NCI-H2081 (cell line): ENCODE measurements at places on chromosomes 7 and 10.

DNA sequence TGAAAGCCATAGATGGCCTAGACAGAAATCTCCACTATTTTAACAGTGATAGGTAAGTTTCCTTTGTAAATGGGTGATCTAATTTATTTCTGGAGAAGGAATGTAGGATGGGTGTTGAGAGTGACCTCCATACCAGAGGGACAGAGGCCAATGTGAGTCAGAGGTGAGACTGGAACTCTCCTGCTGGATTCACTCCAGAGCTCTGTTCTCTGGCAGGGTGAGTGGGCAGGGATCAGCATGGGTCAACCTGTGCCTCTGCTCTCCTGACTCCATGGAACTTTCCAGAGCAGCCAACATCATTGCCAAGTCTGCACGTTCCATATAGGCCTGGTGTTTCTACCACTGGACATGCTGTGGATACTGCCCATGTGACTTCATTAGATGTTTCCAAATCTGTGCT is 11.4 kb downstream of the AKR1C3 start:
- no peak for DNase-seq

DNA sequence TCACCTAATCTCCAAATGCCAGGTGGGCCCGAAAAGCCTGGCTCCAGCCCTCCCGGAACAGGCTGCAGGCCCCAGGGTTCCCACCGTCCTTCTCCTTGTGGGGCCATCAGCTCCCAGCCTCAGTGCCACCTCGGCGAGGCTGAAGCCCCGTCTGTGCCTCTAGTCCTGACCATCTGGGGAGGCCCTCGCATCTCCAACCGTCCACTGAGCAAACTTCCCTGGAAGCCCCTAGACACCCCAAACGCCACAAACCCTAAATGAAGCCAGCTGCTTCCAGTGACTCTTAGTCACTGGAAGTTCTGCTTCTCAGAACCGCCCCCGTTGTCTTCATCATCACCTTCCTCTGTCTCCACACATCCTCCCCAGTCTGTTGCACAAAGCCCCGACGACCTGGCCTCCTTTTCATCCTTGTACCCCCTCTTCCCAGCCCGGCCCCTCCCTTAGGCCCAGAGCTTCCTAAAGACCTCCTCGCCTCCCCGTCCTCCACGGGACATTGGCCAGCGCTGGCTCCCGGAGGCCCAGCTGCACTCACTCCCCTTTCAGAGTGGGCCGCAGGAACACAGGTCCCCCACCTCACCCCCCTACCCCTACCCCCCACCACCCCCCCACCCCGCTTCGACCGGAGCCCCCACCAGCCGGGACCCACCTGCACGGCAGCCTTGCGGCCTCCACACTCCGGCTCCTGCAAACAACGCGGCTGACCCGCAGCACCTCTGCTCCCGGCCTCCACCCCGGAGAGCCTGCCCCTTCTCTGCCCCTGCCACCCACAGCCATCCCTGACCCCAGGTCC is 1.1 kb upstream of the DIP2C start:
- DNase-seq, result no peak

GRCh38 chr7:81846398-81846797 is 76.6 kb upstream of the HGF start:
- no peak for DNase-seq

DNA sequence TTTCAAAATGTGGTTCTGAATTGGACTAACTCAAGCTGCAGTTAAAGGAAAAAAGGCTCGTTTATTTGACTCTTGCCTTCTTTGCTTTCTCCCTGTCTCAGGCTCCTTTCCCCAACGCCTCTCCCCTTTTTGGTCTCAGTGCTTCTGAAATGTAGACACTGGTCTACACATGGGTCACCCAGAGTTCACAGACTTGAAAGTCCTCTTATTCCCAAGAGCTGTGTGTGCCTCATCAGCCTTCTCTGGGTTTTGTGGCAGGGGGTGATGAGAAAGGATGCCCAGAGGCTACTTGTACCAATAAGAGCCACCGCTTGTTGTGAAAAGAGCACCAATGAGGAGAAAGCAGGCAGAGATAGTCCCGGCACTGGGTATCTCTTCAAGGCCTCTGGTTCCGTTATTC is 125.7 kb downstream of the BICC1 start:
- DNase-seq, result no peak

GRCh38 chr7:127396184-127396583 is 3.7 kb upstream of the ZNF800 start:
- no peak for DNase-seq

DNA sequence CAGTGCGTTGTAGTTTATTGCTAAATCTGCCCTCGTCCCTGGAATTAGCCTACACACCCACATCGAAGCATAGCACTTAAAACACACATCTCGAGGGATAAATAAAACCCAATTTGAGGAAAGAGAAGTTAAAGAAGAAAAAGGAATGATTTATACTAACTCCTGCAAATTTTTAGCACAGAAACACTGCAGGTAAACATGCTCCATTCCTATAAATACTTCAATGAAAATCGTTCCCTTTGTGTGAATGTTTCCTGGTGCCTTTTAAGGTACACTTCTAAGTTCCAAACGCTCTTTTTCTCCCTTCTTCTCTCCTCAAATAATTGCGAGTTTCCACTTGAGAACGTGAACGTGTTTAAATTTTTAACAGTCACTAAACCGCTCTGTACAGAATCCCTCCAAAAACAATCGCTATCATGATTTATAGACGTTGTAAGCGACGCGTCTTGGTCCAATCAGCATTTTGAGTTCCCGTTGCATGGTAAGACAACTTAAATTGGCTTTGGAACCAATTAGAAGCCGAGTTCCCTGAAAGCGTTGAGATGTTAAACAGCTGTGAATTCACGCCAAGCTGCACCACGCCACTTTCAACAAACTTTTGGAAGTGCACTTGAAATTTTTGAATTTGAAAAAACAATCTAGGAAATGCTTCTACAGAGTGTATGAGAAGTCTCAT is 12.5 kb upstream of the EBLN1 start:
- peak; percentile 11 for DNase-seq

- DNase-seq, result no peak
Observed at GRCh38 chr10:125165584-125166573, 5.5 kb upstream of the CTBP2 start.

DNA sequence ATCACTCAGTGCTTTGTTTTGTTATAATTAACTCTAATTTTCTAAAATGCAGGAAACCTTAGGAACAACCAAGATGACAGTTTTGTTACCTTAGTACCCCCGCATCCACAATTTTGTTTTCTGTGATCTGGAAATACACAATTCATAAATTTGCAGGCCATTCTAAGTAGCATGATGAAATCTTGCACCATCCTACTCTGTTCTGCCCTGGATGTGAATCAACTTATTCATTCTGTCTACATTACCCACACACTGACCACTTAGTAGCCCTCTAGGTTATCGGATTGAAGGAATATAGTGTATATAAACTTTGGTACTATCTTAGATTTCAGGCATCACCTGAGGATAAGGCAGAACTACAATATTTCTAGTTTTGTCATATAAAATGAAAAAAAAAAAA is 155.9 kb downstream of the CTTNBP2 start:
- DNase-seq, result no peak

DNA sequence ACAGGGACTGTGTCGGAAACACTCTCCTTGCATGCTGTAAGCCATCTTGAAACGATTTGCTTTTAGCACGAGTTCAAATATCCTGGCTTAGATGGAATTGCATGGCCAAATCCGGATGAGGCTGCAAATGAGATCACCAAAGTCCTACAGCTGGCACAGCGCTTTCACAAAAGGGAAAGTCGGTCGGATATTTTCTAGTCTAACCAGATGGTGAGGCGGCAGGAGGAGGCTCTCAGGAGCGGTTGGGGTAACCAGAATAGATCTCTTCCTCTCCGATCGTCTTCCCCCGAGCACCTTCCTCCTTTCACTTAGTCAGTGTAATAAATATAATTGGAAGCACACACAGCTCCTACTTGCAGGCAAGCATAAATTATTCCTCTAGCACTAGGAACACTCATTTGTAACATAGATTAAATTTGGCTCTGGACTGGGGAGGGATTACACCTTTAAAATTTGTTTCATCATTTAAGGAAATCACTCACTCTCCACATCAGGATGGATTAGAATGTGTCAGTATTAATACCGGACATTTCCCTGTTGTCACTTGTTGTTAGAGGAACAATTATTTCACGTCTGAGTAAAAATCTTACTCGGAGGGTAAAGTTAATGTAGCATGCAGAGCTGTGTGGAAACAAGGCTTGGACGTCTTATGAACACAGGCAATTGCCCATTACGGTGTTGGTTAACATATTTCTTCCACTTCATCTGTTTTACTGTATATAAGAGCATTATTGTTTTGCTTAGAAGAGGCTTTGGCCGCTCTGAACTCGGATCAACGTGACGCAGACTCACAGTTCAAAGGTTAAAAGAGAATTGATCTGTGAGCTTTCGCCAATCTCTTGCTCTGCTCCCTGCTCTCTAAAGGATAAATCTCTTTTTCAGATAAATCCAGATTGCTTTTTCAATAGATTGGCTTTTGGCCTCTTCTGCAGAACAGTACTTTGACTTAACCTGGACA is 857.9 kb downstream of the TYW1 start:
- no peak for DNase-seq

GRCh38 chr10:4763960-4764428 is 62.0 kb upstream of the AKR1E2 start:
- no peak for DNase-seq

DNA sequence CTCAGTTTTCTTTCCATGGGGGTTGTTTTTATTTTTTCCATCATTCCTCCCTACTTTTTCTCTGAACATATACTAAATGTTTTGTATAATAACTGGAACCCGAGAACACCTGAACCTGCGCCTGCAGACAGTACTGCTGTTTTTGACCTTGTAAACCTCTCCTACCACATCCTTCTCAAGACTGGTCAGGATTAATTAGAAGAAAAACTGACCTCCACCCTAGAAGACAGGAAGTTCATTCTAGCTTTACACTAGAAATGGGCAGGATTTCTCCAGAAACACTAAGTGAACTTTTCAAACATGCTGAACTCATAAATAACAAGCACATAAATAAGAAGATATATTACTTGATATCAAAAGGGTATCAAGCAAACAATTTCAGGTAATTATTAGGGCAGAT is 751 bp upstream of the HYCC1 start:
- DNase-seq, result no peak

DNA sequence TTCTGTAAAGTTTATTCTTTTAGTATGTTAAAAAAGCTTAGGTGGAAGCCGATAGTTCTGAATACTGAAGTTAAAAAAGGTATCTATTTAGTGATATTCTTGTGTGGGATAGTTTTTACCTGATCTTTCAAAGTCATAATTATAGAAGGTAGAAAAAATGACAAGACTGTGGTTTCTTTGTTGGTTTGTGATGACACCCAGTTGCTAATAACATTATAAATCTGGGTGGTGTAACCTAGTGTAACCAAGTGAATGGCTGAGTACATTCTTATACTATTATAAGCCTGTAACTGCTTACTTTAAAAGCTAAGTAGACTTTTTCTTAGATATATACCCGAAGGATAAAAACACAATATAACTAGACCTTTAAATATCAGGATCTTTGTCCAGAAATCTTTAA is 2.3 kb downstream of the CDK13 start:
- DNase-seq, result no peak

DNA sequence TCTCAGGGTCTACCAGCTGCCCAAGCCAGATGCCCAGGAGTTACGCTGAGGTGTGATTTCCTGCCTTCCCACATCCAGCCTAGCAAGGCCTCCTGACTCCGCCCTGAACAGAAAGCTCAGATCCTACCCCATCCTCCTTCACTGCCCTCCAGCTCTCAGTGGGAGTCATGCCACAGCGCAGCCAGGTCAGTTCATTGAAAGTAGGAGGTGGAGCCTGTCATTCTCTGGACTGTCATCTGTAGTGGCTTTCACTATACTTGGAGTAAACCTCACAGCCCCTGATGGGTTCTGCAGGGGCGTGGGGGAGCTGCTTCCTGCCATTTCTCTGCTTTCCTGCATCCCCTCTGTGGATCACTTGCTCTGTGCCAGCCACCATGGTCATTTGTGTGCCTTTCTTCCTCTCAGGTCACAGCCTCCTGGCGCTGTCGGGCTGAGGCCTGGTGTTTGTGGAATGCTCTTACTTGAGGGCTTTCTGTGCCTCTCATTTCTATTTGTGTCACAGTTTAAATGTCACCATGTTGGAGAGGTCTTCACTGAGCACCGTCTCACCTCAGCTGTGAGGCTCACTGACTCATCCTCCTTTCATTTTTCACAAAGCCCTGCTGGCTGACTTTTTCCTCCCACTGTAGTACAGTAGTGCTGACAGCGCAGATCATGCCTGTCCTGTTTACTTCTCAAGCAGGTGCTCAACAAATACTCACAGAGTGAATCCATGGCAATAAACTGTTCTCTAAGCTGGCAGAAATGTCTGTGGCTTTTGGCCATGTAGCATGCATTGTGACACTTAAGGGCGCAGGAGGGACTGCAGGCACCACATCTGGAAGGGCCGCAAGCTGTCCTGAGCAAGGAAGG is 61.0 kb upstream of the TMEM248 start:
- DNase-seq, result no peak

DNA sequence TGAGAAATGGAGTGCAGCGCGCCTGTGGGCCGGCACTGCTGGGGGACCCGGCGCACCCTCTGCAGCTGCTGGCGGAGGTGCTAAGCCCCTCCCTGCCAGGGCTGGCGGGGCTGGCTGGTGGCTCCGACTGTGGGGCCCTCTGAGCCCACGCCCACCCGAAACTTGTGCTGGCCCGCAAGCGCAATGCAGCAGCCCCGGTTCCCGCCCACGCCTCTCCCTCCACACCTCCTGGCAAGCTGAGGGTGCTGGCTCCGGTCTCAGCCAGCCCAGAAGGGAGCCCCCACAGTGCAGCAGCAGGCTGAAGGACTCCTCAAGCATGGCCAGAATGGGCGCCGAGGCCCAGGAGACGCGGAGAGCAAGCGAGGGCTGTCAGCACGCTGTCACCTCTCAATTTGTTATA is 1063.0 kb upstream of the AUTS2 start:
- DNase-seq, result no peak

GRCh38 chr7:98287486-98287959 is 6.0 kb downstream of the BRI3 start:
- no peak for DNase-seq

DNA sequence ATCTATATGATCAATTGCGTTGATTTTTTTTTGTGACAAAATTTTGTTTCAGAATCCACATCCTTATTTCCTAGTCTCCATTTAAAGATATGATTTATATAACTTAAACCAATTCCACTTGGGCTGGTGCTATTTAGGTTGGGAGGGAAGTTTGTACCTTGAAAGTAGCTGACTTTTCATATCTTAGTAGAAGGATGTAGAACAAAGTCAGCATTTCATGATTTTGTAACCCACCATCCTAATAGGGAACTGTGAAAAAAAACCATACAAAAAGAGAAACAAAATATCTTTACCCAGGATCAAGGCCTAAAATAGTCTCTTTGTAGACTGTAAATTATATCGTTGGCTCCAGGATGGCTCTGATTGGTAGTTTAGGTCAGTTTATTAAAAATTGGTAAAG is 8.3 kb downstream of the HECTD2 start:
- no peak for DNase-seq

DNA sequence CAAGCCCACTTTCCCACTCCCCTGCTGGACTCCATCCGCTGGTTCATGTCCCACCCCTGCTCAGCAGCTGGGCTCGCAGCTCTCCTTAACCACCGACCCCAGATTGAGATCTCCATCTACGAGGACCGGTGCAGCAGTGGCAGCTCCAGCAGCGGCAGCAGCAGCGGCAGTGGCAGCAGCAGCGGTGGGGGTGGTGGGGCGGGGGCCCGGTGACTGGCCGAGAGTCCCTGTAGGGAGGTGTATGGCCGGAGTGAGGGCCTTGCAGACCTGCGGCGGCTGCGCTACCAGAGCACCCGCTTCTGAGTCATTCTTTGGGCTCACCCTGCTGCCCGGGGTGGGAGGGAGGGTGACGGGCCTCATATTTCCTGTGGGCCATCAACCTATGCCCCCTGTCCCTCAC is 15.8 kb downstream of the GOLGA7B start:
- DNase-seq, result no peak

- no peak for DNase-seq
Observed at GRCh38 chr10:95694665-95695064, 938 bp upstream of the TCTN3 start.
